Epithelial cell of proximal tubule (primary cell): ENCODE measurements at places on chromosomes 1 and 21.

DNA sequence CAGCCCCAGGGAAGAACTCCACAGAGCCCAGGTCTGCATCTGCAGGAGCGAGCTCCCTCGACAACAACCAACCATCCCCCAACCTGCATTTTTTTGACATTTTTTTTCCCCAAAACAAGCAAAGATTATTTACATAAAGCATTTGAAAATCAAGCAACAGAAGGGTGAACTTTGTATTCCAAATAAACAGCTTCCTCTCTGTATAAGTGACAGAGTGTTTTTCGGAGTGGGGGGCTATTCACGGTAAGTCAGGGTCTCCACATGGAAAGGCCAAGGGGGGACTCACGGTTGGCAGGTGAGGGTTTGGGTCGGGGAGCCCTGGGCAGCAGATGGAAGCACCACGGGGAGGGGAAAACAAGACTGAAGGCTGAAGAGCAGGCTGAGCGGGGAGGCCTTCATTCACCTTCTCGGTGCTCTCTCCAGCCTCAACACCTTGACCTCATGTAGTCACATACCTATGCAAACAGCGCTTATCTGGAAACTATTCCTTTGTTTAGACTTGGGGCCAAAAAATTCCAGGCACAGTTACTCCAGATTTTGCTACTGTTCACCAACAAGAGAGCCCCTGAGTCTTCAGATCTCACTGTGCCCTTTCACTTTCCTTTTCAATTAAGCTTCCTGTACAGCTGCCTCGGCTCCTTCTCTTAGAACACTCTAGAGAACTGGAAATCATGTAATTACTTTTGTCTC is 27.6 kb downstream of the C2CD2 start:
- DNase-seq = peak; percentile 41

GRCh38 chr1:245710961-245711903 is 556.4 kb downstream of the KIF26B start:
- DNase-seq = no peak

DNA sequence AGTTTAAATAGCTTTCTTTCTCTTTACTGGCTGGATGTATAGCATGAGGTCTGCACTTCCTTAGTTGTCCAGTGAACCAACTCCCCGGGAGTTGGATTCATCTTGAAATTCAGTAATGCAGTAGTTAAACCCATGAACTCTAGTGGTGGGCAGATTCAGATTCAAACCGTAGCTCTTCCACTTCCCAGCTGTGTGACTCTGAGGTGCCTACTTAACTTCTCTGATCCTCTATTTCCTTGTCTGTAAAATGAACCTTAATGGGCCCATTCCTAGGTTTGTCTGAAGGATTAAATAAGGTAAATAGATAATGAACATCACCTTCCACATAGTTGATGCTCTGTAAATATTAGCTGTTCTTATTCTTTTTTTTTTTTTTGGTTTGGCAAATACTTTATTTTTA is 16.5 kb downstream of the PIK3CD start:
- DNase-seq = no peak

GRCh38 chr1:202586018-202586821 is 124.0 kb downstream of the SYT2 start:
- no peak for DNase-seq

GRCh38 chr1:32830092-32830852 is 12.8 kb downstream of the S100PBP start:
- no peak for DNase-seq

DNA sequence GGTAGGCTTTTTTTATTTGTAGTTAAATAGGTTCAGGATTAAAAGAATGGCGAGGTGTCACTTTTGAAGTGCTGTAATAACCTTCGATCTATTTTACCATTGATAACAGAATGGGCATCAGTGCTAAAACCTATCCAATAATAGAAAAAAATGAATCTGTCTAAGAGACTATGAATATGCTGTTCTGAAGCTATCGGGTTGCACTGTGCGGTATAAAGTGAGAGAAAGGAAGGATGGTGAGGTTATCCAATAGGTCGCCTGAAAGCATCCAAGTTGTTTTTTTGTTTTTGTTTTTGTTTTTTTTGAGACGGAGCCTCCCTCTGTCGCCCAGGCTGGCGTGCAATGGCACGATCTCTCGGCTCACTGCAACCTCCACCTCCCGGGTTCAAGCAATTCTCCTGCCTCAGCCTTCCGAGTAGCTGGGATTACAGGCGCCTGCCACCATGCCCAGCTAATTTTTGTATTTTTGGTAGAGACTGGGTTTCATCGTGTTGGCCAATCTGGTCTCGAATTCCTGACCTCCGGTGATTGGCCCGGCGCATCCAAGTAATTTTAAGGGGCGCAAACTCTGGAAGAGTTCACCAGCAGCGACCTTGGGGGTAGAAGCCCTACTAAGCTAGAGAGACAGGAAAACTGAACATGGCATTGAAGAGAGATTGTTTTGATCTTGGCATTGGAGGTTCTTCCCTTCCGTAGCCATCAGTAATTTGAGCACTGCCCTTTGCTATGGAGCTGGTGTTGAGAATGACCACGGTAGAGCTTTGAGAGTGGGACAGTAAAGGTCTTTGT is 8.7 kb upstream of the MDM4 start:
- no peak for DNase-seq

DNA sequence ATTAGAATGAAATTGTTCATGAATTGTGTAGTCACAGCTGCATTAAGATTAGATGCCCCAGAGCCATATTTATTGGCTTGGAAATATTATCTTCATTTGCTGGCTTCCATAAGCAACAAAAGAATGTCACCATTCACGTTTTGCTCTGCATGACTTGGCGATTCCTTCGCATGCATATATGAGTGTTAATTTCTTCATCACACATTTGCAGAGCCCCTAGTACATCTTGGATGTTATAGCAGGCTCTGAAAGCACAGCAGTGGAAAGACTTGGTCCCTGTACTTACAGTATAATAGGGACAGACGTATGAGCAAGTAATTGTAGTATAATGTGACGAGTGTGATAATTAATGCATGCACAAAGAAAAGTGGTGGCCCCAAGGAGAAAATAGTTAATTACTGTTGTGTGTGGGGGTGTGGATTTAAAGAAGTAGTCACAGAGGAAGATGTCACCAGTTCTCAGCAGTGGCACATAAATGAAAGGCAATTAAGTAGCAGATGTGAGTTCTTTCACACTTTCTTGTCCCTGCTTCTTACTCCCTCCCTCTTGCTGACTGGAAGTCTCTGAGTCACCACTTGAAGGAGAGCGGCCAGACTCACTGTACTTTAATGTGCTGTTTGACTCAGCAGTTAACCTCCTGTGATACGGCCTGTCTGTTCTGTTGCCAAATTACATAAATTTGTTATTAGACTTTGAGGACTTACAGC is 21.0 kb downstream of the S100A10 start:
- DNase-seq = peak; percentile 80

GRCh38 chr1:36622741-36623648 is 140.3 kb upstream of the CSF3R start:
- DNase-seq = no peak

DNA sequence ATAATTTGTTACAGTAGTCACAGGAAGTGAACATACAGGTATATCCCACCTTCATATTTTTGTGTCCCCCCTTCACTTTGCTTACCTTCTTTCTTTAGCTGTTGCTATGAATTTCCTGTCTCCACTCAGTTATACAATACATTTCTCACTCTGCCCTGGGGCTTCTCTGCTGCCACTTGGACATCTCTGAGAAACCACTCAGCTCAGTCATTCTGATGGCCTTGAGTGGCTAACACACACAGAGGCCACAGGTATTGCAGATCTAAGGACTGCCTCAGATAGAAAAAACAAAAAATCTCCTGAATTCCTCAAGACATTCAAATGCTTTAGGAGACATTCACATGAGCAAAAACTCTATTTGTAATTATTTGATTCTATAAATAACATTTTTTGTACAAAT is 87.7 kb downstream of the OLFM3 start:
- DNase-seq = no peak

DNA sequence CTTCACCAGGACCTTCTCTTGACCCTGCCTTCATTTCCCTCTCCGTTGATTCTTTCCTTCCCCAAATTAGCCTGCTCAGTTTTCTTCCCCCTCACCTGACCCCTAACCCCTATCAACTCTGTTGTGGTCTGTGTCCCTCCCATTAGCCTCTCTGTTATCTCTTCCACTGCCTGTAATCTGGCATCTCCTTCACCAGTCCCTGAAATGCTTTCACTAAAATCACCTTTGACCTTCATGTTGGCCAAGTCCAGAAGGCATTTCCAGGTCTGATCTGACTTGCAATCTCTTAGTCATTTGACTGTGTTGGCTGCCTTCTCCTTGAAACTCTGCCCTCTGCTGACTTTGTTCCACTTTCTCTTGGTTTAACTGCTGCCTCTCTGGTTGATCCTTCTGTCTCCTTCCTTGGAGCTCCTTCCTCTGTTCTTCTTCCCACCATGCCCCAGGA is 28.2 kb downstream of the ATP8B2 start:
- peak; percentile 33 for DNase-seq
